ENCODE measurements at places on chromosomes 7 and 10.

GRCh38 chr10:97199152-97199551 is 13.4 kb upstream of the SLIT1 start:
- no peak for DNase-seq

DNA sequence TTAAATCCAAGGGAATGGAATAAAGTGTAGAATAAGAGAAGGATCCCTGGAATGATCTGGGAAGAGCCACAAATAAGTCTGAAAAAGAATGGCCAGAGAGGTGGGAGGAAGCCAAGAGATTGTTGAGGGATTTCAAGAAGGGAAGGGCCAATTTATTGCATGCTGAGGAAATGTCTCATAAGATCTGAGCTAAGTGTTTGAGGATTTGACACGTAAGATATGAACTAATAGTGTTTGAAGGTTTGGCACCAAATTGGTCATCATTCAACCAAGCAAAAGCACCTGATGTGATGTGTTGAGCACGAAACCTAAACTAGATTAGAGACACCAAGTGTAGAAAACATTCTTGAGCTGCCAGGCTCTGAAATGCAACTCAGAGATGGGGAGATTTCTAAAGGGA is 97.9 kb downstream of the TSPAN12 start:
- no peak for DNase-seq

GRCh38 chr7:87850836-87851593 is 25.1 kb downstream of the SLC25A40 start:
- DNase-seq, result no peak

DNA sequence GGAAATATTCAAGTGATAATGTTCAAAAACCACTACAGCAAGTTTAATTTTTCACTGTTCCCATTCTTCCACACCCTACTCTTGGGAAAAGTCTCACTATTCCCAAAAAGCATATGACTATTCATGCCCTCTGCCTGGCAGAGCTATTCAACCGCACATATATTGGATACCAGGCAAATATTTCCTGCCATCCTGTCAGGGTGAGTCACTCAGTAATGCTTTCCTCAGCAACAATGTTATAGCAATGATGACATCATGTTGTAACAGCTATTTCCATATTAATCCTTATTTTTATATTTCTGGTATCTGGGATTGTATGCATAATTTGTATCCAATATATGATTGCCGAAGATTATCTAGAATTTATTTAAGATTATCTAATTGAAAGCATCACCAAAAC is 114.0 kb upstream of the PLXDC2 start:
- DNase-seq, result no peak

DNA sequence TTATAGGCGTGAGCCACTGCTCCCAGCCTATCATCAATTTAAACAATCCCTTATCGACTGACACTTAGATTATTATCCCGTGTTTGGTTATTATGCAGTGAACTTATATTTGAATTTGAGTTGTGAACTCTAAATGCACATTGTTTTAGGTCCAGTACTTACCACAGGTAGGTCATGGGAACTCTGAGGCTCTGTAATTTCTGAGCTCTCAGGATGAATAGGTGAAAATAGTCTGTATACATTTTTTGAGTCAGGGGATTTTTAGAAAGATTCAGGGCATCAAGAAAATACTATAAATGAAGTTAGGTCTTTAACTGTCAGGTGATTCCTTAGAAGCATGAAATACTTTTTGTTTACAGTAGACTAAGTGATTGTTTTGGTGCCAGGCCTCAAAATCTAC is 8.8 kb downstream of the CCDC136 start:
- no peak for DNase-seq

- no peak for DNase-seq
Observed at GRCh38 chr10:93712593-93712992, 10.2 kb upstream of the FRA10AC1 start.

GRCh38 chr10:34931216-34931615 is 116.1 kb upstream of the PARD3 start:
- no peak for DNase-seq

DNA sequence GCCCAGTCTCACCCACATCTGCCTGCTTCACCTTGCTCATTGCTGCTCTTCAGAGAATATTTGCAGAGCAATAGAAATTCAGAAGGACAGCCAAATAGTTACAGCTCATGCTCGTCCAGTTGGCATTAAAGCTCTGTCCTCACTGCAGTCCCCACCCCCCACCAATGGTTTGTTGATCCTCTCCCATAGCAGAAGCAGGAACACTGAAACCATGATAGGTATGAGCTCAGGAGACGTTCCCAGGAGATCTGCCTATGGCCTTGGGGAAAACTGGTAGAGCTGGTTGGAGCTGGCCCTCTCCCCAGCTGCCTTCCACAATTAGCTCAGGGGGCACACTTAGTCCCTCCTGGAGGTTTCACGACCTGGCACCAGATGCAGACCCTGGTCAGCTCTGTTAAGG is 68.6 kb upstream of the KMT2C start:
- DNase-seq, result no peak

GRCh38 chr10:4254101-4254994 is 469.3 kb upstream of the KLF6 start:
- no peak for DNase-seq

DNA sequence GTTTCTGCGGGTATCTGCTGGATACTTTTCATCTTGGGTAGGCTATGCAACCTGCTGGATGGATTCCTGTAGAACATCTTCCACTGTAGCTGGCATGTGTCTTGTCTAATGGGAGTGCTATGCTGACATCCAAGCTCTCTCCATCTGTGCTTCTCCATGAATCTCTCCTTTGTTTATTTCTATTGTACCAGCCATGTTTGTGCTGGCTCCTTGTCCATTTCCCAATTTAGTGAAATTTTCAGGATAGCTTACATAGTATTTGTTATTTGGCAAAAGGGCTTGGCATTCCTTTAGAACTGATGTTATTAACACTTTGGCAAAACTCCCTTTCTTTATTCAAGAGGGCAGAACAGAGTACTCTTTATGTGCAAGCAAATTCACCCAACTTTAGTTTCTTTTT is 198.0 kb downstream of the CSTF2T start:
- no peak for DNase-seq

GRCh38 chr10:89337484-89337883 is 9.7 kb downstream of the IFIT3 start:
- DNase-seq, result no peak

DNA sequence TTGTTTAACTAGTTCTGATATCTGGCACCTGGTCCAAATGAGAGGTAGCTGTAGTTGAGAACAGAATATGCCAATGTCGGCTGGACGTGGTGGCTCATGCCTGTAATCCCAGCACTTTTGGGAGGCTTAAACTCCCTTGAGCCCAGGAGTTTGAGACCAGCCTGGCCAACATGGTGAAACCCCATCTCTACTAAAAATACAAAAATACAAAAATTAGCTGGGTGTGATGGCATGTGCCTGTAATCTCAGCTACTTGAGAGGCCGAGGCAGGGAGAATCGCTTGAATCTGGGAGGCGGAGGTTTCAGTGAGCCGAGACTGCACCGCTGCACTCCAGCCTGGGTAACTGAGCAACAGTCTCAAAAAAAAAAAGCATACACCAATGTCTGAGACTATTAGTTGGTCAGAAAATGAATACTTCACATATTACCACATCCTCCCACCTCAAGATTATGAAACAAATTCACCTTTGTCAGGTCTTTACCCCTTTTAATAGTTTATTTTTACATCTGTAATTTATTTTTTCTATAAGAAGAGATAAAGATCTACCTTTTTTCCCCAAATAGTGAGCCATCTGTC is 38.8 kb downstream of the EPC1 start:
- DNase-seq, result no peak

DNA sequence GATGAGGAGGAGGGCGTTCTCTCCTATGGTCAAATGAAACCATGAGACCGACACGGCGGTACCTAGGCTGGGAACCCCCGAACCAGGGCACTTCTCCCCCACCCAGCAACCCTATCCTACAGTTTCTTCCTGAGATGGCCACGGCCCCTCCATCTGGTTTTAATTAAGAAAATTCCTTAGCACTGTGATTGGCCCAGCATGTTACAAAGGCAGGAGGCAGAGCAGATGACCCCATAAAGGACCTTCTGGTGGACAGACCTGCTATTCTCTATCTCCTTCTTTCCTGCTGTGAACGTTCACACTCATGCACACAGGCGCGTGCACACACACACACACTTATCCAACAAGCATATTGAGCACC is 129.4 kb downstream of the RGS10 start:
- no peak for DNase-seq

DNA sequence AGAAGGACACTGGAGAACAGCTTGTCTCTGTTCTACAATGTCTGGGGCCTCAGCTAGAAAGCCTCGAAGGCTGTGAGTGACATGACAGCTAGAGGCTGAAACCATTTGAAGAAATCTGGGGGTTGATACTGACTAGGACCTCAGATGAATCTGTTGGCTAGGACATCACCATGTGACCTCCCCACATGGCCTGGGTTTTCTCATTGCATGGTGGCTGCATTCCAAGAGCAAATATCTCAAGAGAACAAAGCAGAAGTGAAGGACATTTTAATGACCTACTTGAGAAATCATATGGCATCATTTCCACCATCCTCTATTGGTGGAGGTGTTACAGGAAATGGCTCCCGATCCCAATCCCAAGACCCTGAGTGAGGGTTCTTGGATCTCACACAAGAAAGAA is 450.6 kb upstream of the AUTS2 start:
- DNase-seq, result no peak

DNA sequence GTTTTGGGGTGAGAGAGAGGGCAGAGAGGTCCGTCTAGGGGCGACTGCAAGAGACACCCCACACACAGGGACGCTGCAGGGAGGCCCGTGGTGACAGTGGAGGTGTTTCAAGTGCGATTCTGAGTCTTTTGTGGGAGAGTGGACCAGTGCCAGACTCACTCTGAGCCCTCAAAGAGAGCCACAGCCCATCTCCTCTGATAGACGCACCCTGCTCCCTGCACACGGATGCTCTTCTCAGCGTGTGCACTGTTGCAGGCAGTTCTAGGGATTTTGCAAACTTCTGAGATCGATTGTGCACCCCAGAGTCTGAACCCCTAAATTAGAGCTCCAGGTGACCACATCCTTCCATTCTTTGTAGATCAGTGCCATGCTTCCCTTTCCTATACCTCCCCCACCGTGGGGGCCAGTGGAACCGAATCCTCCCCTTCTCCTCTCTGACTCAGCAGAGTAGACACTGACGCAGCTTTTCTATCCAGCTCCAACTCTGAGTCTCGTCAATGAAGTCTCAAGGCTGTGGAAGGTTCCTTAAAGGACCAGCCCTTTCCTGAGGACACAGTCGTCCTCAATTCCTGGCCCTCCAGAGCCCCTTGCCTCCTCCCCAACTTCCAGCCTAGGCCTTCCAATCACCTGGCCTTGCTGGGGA is 83.8 kb downstream of the TMEM130 start:
- DNase-seq, result no peak

DNA sequence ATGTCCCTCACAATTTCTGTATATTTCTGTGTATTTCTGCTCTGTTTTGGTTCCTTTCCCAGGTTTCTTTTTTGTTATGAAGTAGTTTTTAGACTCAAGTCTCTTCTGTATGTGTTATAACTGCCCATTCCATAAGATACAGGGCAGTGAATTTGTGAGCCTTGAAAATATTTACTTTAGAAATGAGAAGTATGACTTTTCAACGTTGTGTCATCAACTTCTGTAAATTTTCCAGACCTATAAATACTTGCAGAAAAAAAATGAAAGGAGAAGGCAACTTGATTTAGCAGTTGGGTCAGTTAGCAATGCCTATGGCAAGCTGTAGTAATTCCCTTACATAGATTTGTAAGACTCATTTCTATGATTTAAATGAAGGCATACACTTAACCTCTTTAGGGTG is 11.5 kb downstream of the EGFR start:
- DNase-seq, result no peak
